Stomach (tissue), 19 donors: ENCODE measurements at places on chromosomes 16 and 17. TPM values are rescaled to one million over a fixed set of nuclear protein-coding genes. Genes with fewer than 3 reads are reported as not detected.

Gene OTOP3
- 0.18 TPM for total RNA-seq

GRCh38 chr17:79982986-79983385, 52.7 kb downstream of the TBC1D16 start:
- no peak overlapping the region for H3K4me3 ChIP-seq
- no peaks in the 10 kb centered on the region for H3K27me3 ChIP-seq
- H3K36me3 ChIP-seq, result peaks cover 5% of the 10 kb centered on the region
- DNase-seq, result no peak
- H3K4me1 ChIP-seq, result peaks cover 17% of the 10 kb centered on the region

DNA sequence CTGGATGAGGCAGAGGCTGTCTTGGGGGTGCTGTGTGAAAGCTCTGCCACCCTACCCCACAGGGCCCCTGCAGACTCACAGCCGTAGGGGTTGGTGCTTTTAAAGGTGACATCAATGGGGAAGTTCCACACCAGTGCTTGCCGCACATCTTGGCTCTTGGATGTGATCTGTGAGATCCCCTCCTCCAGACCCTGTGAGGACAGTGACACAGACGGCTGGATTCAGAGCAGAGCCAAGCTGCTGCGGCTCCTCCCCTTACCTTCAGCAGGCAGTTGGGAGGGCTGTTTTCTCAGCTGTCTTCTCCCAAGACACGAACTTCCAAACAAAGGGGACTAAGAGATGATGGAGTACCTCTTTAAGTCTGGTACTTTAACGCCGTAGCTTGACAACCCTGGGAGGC, 4.8 kb downstream of the B9D1 start:
- H3K4me1 ChIP-seq, result peaks cover 10% of the 10 kb centered on the region
- H3K36me3 ChIP-seq, result peaks cover 24% of the 10 kb centered on the region
- no peak overlapping the region for H3K27ac ChIP-seq
- H3K27me3 ChIP-seq, result no peaks in the 10 kb centered on the region

Gene IL34
- total RNA-seq, result not detected

GRCh38 chr16:13421726-13422125, 498.2 kb upstream of the ERCC4 start:
- no peak for DNase-seq
- no peak overlapping the region for H3K27ac ChIP-seq
- H3K36me3 ChIP-seq, result no peaks in the 10 kb centered on the region
- no peaks in the 10 kb centered on the region for H3K4me1 ChIP-seq
- H3K4me3 ChIP-seq, result no peak overlapping the region

- H3K27ac ChIP-seq, result no peak overlapping the region
- H3K4me1 ChIP-seq, result peaks cover 61% of the 10 kb centered on the region
- H3K36me3 ChIP-seq, result no peaks in the 10 kb centered on the region
- no peak overlapping the region for H3K4me3 ChIP-seq
- H3K27me3 ChIP-seq, result no peaks in the 10 kb centered on the region
Observed at GRCh38 chr17:17568772-17569195, 22.7 kb downstream of the PEMT start.

DNA sequence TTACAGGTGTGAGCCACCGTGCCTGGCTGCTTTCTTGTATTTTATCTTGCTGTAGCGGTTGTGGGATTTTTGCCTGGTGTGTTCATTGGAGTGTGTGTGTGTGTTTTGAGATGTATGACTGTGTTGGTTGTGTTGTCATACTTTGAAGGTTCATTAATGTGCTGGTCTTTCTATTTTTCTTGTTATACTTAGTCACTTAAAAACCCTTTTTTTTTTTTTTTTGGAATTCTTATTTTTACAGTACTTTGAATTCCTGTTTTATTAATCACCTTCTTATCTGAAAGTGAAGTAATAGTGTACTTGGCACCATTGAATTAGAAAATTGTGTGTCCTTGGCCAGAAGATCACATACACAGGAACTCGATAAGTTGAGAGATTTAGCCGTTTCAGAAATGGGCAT, 30.2 kb downstream of the TENT4B start:
- H3K4me1 ChIP-seq, result peaks cover 75% of the 10 kb centered on the region
- H3K36me3 ChIP-seq, result no peaks in the 10 kb centered on the region
- no peaks in the 10 kb centered on the region for H3K27me3 ChIP-seq
- H3K4me3 ChIP-seq, result no peak overlapping the region

DNA sequence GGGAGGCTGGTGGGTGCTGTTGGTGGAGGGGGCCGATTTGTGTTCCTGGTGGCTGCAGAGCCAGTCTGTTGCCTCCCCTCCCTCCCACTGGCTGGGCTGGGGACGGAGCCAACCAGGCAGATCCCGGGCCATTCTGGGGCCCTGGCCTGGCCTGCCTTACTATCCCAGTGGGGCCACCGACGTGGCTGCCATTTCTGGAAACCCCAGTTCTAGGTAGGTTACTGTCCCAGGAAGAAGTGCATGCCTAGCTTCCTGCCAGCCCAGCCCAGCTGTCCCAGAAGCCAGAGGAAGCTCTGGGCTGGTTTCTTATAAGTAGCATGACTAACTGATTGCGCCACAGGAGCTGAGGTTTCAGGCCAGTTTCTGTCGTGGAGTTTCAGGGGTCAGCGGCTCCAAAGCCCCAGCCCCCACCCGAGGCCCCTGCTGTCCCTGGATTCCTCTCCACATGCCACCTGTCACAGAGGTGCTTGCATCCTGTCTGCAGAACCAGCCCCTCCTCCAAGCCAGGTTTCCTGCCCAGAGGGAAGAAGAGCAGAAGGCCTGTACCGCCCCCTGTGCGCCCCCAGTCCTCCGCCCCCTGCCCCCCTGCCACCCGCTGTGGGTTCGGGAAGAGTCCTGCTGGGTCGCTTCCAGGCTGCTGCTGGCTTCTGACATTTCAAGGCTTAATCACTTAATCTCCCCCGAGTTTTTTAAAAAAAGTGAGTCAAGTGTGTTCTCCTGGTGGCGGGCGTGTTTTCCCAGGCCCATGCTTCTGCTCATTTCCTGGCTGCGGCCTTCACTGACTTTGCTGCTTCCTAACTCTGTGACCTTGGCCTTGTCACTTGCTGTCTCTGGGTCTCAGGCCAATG, 13.2 kb downstream of the IL4R start:
- H3K27me3 ChIP-seq, result no peaks in the 10 kb centered on the region
- peak; percentile 71 for DNase-seq

GRCh38 chr17:21263376-21263775, 10.2 kb upstream of the NATD1 start:
- no peaks in the 10 kb centered on the region for H3K36me3 ChIP-seq
- no peaks in the 10 kb centered on the region for H3K4me1 ChIP-seq
- no peak overlapping the region for H3K4me3 ChIP-seq
- no peaks in the 10 kb centered on the region for H3K27me3 ChIP-seq
- no peak for DNase-seq

DNA sequence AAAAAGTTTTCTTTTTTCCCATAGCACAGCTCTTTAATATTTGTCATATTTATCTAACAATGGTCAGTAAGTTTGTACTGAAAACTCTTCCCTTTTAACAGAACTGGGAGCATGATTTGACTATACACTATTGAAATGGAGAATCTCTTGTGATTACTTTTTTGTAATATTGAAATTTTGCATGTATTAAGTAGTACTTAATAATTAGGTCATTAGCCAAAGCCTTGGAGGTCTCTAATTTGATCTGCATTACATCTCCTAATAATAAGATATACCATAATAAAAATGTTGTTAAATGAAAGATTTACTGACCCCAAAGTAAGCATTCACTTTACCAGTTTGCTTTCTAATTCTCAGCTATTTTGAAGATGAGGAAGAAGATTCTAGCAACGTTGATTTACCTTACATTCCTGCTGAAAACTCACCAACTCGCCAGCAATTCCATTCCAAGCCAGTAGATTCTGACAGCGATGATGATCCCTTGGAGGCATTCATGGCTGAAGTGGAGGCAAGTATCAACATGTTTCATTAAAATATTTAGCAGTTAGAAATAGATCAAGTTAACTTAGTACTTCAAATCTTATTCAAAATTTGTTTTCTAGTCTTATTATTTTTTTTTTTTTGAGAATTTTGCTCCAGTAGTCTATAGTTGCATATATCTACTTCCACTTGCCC, 18.2 kb downstream of the DDX42 start:
- DNase-seq, result no peak
- H3K36me3 ChIP-seq, result peaks cover 100% of the 10 kb centered on the region
- peaks cover 6% of the 10 kb centered on the region for H3K4me1 ChIP-seq
- no peak overlapping the region for H3K27ac ChIP-seq
- H3K27me3 ChIP-seq, result no peaks in the 10 kb centered on the region

GRCh38 chr17:17683710-17684365, 2.6 kb downstream of the RAI1 start:
- no peaks in the 10 kb centered on the region for H3K27me3 ChIP-seq
- H3K36me3 ChIP-seq, result no peaks in the 10 kb centered on the region
- H3K4me1 ChIP-seq, result peaks cover 60% of the 10 kb centered on the region
- peak overlapping the region; percentile 80 for H3K4me3 ChIP-seq
- H3K27ac ChIP-seq, result peak overlapping the region; percentile 95
- no peak for DNase-seq

DNA sequence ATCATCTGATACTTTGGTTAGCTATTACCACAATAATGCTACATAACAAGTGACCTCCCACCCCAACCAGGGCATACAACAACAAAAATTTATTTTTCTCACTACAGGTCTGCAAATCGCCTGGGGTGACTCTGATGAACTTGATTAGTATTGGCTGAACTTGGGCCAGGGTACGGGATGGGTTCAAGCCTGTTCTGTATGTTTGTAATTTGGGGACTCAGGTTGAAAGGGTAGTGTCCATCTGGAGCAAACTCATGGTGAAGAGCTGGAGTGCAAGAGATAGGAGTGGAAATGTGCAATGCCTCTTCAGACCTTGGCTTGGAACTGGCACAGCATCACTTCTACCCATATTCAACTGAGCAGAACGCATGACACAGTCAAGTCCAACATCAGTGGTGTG, 16.3 kb upstream of the NKD1 start:
- no peaks in the 10 kb centered on the region for H3K27me3 ChIP-seq
- no peaks in the 10 kb centered on the region for H3K4me1 ChIP-seq
- H3K4me3 ChIP-seq, result no peak overlapping the region
- H3K27ac ChIP-seq, result no peak overlapping the region

Gene TMEM186
- 5.3 TPM for total RNA-seq

DNA sequence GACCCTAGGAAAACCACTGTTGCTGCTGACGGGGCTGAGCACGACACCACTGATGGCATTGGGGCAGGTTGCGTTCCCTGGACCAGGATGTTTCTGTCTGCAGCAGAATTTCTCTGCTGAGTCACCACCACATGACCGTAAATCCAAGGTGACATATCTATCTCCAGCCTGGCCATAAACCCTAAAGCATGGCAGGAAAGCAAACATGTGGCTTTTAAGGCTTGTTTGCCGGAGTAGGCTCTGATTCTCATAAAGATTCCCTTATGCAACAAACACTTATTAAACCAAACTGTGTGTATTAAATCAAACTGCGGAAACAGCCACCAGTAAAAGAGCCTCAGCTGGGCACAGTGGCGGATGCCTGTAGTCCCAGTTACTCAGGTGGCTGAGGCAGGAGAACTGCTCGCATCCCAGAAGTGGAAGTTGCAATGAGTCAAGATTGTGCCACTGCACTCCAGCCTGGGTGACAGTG, 17.3 kb downstream of the MPHOSPH6 start:
- H3K27ac ChIP-seq, result no peak overlapping the region
- peak; percentile 17 for DNase-seq
- H3K4me3 ChIP-seq, result no peak overlapping the region
- H3K4me1 ChIP-seq, result peaks cover 8% of the 10 kb centered on the region
- H3K36me3 ChIP-seq, result peaks cover 17% of the 10 kb centered on the region
- no peaks in the 10 kb centered on the region for H3K27me3 ChIP-seq

DNA sequence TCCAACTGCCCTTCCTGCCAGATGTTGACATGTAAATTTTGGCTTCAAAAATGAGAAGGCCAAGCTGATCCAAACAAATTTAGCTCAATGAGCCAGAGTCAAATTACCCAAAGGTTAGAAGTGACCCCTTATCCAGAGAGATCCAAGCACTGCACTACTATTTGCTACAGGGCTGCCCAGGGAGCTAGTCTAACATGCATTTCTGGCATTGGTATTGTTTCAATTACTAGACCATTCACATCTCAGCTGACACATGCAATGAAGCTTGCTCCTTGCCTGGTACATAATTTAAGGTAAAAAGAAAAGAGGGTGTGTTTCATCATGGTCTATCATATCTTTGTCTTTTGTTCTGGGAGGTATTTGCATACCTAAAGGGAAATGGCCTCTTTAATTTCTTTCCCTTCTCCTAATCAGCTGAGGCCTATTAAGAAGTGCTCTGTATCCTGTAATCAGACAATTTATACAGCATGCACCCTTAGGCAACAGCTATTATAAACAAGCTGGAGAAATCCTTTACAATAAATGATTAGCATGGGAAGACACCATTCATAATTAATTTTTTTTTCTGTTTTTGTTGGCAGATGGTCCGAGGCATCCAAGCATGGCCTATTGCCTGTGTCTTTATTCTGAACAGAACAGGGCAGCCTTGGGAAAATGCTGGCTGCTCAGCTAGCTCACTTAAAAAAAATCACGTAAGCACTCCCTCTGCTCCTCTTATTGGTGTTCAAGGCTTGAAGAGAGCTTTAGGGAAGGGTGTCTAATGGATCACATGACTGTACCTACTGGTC, 161.5 kb upstream of the SALL1 start:
- no peak overlapping the region for H3K4me3 ChIP-seq
- no peaks in the 10 kb centered on the region for H3K27me3 ChIP-seq
- H3K27ac ChIP-seq, result no peak overlapping the region
- H3K36me3 ChIP-seq, result no peaks in the 10 kb centered on the region
- no peak for DNase-seq

- peaks cover 33% of the 10 kb centered on the region for H3K4me1 ChIP-seq
- peak; percentile 55 for DNase-seq
- no peaks in the 10 kb centered on the region for H3K27me3 ChIP-seq
- H3K4me3 ChIP-seq, result peak overlapping the region; percentile 99
Observed at GRCh38 chr17:19238167-19238505, 970 bp downstream of the EPN2 start.

Gene REXO5
- 5.5 TPM for total RNA-seq

DNA sequence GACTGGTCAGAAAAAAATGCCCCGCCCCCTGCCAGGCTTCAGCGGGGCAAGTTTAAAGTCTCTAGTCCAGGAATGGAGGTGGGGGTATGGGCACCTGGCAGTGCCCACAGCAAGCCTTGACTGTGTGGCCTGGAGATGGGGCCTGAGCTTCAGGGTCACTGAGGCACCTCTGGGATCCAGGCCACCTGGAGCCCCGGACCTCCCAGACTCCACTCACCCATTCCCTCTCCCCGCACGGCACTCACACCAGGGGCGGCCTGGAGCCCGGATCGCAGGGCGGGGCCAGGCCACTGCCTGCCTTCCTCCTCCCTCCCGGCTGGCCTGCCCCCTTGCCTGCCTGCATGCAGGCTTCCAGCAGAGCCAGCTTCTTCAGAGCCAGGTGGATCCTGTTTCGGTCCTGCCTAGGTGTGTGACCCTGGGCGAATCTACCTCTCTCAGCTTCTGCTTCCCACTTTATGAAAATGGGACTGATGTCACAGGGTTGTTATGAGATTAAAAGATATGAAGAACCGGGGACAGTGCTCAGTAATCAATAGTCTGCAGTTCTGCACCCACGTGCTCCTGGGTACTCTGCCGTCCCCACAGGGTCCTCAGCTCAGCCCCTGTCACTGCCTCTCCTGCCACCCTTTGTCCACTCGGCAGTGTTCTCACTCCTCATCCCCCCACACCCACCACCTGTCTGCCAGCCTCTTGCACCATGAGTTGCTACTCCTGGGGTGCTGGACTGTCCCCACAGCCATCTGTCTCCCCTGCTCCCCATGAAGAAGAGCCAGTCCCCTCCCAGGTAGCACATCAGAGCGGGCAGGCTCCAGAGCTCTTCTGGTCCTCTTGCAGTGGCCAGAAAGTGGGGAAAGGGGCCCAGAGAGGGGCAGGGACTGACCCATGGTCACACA, 1.2 kb upstream of the TCAP start:
- peaks cover 43% of the 10 kb centered on the region for H3K27me3 ChIP-seq
- peak overlapping the region; percentile 63 for H3K27ac ChIP-seq
- no peak overlapping the region for H3K4me3 ChIP-seq
- H3K36me3 ChIP-seq, result peaks cover 17% of the 10 kb centered on the region
- DNase-seq, result peak; percentile 71
